ENCODE measurements at places on chromosomes 11 and 22.

DNA sequence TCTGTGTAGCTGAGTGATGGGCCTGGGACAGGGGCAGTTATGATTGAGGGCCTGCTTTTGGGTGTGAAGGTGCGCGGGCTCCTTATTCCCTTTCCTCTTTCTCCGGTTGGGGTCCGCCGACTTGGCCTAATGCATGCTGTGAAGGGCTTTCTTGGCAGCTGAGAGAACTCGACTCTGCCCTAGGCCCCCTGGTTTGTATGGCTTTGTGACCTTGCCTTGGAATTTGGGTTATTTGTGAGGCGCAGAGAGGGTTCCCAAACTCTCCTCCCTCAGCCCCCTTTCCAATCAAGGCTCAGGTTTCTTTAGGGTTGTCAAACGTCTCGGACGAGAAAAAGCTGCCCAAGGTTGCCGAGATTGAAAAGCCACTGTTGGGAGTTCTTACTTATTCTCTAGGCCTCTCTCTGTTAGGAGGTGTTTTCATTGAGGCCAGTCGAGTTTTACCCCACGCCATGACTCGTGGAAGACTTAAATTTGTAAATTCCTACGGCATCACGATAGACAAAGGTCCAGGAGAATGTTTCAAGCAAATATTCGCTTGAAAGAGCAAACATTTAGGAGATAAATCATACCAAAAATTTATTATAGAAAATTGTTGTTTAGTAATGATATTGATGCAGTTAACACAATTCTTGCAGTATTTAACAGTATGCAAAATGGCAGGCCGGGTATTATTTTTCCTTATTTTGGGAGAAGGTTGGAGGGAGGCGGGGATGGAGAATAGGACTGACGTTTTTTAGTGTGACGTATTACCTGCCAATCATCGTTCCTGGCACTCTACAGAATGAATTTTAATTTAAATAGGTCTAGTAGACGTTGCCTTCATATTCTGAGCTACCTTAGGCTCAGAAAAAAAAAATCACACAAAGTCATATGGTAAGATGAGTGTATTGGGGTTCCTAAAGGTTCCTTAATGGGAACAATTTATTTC lies 689 bp downstream of the PDHX start:
- DNase-seq: peak; percentile 16

DNA sequence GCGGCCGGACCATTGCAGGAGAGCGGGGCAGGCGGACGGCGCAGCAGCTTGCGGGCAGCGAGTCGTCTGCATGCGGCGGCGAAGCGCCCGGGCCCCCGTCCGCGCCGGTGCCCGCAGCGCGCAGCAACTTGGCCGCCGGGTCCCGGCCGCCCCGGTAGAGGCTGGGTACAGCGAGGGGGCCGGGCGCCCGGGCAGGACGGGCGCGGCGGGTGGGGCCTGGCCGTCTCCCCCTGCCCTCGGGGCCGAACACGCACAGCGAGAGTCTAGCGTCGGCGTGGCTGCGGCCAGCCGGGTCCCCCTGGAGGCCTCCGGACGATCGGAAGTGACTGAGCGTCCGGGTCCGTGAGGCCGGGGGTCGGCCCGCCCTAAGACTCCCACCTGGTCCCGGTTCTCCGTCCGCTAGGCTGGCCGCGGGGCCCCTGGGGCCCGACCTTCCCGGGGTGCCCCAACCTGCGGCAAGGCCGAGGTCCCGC lies 775 bp upstream of the TRABD start:
- DNase-seq: no peak

DNA sequence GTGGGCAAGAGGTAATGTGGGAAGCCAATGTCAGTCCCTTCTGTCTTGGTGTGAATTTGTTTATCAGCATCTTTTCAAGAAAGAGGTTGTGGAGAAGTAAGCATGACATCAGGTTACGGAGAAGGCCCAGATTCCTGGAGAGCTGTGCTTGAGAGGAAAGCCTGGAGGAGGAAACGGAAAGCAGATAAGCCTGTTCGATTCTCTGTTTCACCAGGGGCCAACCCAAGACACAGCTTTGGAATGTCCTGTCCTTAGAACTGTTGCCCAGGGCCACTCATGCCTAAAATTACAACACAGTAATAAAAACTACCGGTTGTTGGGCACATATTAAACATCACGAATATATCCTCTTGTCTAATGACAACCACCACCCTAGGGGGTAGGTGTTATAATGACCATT lies 148.5 kb downstream of the NAV2 start:
- peak; percentile 35 for DNase-seq

DNA sequence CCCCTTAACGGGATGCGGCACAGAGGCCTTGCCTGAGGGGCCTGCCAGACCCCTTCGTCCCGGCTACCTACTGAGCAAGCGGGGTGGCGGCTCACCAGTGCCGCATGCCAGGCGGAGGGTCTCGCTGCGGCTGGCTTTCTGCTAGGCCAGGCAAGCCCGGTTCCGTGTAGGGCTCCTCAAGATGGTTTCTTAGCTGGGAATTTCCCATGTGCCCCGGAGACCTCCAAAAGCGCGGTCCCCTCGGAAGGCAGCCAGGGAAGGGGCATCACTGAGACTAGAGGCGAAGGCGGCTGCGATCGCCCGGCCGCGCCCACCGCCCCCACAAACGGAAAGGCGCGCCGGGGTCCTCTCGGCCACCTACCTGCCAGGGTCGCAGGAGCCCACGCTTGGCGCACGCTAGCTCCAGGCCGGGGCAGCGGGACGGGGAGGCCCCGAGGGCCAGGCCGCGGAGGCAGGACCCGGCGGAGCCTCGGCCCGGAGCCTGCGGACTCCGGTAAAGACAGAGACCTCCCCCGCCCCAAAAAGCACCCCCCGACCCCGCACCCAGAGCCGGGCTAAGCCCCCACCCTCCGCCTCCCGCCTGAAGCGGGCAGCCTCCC lies 23.8 kb downstream of the MICAL3 start:
- no peak for DNase-seq

GRCh38 chr11:66278363-66279091 lies 552 bp downstream of the CNIH2 start:
- DNase-seq: peak; percentile 23

DNA sequence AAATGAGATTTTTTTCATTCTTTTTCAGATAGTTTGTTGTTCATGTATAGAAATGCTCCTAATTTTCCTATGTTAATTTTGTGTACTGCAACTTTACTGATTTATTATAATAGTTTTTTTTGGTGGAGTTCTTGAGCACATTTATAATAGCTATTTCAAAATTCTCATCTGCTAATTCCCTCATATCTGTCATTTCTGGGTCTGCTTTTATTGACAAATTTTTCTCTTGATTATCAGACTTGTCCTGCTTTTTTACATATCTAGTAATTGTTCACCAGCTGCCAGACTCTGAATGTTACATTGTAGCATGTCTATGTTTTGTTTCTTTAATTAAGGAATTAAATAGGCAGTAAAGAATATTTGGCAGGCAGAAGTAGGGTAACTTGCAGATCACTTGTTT lies 60.9 kb upstream of the PARVA start:
- no peak for DNase-seq

GRCh38 chr11:504053-504993 lies 2.7 kb downstream of the RNH1 start:
- DNase-seq: peak; percentile 17

DNA sequence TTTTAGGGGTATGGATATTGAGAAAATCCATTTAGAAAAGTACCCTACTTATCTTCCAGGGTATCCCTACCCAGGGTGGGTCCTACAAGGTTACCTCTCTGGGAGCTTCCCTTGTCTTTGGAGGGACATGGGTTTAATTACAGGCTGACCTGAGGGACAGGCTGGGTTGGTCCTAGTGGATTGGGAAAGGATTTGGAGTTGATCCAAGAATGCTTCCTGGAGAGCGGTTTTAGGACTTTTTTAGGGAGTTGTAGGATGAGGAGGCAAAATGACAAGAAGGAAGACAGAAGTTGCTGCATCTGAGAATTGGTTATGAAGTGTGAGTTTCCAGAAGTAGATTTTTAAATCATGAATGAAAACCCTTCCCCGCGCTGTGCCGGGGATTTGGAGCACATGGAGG lies 61.8 kb upstream of the CRTAM start:
- no peak for DNase-seq

DNA sequence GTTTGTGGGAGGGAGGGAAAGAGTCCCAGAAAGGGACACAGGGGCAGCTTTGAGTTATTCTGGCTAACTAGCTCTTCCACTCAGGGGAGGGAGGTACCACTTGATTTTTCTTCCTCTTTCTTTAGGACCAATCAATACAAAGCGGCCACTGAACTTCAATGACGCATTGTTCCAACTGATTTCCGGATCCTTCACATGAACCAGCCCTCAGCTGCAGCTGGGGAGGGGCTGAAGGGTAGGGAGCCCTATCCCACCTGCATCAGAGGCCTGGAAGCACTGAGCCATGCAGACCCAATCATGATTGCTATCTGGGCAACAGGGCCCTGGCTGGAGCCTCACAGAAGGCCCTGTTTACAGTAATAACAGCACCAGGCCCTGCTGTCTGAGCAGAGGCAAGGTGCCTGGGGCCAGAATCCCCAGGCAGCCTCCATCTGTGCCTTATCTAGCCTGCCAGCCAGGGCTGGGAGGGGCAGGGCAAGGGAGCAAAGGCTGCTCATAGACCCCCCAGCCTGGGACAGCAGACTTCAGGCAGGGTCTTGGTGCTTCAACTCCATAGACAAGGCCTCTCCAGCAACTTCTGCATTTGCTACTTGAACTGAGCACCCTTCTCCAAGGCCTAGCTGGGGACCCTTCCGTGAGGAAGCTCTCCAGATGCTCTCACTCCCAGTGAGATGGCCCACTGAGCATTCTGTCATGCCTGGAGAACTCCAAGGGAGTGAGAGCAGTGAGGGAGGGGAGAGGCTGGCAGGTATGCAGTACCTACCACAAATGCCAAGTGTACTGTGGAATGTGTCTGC lies 22.5 kb downstream of the CLPB start:
- DNase-seq: peak; percentile 81

DNA sequence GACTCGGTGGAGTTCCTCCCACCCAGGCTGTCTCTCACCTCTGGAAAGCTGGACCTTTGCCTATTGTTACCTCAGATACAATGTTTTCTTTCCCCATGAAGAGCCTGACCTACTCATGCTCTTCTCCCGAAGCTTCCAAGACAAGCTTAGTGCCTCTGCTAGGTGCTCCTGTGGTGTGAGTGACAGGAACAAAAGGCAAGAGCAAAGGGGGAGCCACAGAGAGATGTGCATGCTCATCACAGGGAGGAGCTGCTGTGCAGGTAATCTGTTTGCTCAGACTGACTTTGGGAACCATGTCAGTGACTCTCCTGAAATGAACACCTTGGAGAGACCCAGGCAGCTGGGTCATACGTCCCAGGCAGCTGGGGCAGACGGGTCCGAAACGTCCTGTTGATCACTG lies 53.6 kb upstream of the VSTM5 start:
- no peak for DNase-seq

DNA sequence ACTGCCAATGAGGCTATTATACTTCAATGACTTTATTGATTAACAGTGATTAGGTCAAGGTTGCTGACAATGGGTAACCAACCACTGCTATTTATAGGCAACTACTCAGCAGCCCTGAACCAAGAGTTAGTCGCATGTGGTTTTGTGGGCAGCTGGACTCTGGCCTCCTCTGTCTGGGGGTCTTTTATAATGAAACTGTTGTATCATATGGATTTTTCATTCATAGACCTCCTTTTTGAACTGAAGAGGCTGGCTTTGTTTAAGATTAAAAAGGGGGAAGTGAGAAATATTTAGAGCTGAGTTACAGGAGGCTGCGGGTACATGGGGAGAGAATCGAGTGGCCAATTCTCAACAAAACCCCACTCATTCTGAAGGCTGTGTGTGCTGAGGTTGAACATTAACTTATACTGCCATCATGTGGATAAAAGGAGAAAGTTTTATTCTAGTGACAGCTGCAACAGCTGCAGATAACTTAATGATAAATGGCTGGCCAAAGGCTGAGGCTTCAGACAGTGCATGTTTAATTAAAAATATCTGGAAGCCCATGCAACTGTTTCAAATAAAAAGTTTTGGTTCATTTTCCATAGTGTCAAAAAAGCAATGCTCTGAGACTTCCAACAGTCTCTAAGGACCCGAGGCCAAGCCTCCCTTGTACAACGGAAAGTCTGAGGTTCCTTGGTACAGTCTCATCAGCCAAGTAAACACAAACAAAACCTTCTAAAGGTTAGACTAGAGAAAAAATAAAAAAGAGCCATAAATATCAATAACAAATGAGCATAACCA lies 682.6 kb downstream of the KCNA4 start:
- DNase-seq: peak; percentile 82

- no peak for DNase-seq
These were observed 286.2 kb upstream of the NARS2 start for GRCh38 chr11:78860720-78861422.

- no peak for DNase-seq
These were observed 15.1 kb upstream of the CABP2 start for GRCh38 chr11:67538306-67538705.

DNA sequence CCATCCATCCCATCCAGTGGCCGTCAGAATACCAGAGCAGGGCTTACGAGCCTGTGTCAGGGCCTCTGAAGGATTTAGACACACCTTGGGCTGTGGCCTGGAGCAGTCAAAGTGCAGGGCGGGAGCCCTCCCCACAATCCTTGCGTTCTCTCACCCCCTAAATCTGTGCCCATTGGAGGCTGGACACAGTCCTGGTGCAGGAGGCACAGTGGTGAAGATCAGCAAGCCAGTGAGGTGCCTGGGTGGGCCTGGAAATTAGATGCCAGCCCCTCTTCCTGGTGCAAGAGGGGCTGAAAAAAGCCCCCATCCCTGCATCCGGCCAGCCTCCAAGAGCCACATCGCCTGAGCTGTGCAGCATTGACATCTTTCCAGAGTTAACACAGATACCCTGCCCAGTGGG lies 1045.8 kb downstream of the TBC1D22A start:
- DNase-seq: no peak

DNA sequence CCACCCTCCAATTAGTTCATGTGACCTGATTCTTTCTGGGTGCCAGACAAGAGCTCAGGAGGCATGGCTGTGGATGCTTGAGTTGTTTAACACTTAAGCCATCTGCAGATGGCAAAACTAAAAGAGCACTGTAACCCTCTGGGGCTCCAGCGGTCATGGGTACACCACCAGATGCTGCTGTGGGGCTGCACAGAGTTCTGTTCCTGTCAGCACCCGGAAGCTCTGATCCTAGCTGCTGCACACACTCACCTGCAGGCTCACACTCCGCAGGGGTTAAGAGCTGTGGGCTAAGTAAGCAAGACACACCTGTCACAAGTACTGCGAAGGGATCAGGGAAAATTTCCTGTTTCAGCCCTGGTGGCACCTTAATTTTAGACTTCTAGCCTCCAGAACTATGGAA lies 307.8 kb downstream of the C11orf87 start:
- DNase-seq: no peak

GRCh38 chr11:42161886-42162285 lies 702.4 kb upstream of the LRRC4C start:
- no peak for DNase-seq

GRCh38 chr11:1896923-1897322 lies 5.2 kb upstream of the PRR33 start:
- no peak for DNase-seq

- DNase-seq: no peak
These were observed 36.6 kb downstream of the KCNJ1 start for GRCh38 chr11:128830290-128831173.

Measured in kidney tubule cell (primary cell).